RWPE1 (cell line): ENCODE measurements at places on chromosomes 12 and 14.
A peak's percentile ranks its signal among the peaks of the same experiment; 100 is the strongest.

- DNase-seq: no peak
These were observed 1.1 kb upstream of the TRAF3 start for GRCh38 chr14:102775855-102776760.

DNA sequence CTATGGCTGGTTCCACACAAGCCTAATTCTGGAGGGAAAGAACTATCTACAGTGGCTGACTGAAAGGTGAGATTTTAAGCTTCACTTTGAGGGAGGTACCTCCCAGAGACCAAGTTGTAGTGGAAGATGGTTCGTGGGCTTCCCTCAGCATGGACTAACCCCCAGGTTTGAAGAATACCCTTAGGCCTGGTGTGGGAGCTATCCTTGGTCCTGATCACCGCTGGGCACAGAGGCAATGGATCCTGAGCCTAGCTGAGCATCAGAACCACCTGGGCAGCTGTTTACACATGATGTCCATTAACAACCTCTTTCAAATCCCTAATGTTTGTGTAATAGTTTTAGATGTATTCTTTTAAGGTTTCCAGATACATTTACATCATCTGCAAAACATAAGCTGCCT, 10.3 kb downstream of the DAO start:
- peak; percentile 31 for DNase-seq

DNA sequence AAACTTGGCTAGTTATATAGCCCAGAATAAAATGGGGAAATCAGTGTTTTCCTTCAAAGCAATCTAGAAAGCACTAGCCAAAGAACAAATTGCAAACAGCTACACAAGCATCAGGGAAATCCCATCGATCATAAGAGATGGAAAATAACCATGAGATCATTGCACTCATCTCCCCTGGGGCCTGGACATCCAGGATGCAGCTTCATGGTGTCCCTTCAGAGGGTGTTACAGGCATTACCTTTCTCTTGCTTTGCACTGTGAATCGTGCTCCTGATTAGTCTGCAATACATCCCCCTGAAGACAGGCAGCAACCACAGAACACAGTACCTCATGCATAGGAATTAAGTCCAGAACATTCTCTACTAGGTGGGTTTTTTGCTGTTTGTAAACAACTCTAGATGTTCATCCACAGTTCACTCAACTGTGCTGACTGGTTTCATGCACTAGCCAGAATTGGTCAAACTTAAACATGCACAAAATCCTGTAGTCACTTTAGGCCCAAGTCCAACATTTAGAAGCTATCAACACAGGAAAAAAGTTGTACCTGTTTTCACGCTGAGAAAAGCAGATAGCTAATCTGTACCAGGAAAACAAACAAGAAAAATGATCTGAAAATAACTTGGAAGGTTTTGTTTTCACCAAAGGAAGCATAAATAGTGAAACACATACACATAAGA, 120.1 kb downstream of the ZFP36L1 start:
- no peak for DNase-seq

GRCh38 chr14:73238941-73239340, 1.6 kb downstream of the PAPLN start:
- DNase-seq: no peak

DNA sequence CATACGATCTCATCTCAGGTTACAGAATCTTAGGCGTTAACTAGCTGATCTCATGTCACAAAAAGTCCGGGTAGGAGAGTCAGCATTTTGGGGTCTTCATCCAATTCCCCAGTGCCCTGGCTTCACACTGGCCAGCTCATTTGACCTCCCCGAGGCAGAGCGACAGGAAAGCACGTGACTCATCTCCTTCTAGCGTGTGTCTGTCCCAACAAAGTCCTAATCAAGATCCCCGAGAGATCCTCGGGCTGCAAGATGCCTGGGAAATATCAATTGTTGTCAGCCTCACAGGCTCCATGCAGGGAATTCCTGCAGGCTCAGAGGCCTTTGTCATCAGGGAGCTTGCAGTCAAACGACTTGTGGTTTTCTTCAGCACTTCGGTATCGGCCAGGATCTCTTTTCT, 57.5 kb downstream of the ZNF664 start:
- DNase-seq: peak; percentile 13

- DNase-seq: no peak
These were observed 36.9 kb upstream of the PRKAB1 start for GRCh38 chr12:119630962-119631550.

- no peak for DNase-seq
These were observed 14.6 kb downstream of the ACTR6 start for GRCh38 chr12:100215209-100215608.

- no peak for DNase-seq
These were observed 52.5 kb upstream of the PPP2R5C start for GRCh38 chr14:101708853-101709532.

GRCh38 chr12:130916241-130916911, 37.3 kb upstream of the ADGRD1 start:
- peak; percentile 29 for DNase-seq

- DNase-seq: no peak
These were observed 19.7 kb upstream of the GRIP1 start for GRCh38 chr12:66698558-66698957.

DNA sequence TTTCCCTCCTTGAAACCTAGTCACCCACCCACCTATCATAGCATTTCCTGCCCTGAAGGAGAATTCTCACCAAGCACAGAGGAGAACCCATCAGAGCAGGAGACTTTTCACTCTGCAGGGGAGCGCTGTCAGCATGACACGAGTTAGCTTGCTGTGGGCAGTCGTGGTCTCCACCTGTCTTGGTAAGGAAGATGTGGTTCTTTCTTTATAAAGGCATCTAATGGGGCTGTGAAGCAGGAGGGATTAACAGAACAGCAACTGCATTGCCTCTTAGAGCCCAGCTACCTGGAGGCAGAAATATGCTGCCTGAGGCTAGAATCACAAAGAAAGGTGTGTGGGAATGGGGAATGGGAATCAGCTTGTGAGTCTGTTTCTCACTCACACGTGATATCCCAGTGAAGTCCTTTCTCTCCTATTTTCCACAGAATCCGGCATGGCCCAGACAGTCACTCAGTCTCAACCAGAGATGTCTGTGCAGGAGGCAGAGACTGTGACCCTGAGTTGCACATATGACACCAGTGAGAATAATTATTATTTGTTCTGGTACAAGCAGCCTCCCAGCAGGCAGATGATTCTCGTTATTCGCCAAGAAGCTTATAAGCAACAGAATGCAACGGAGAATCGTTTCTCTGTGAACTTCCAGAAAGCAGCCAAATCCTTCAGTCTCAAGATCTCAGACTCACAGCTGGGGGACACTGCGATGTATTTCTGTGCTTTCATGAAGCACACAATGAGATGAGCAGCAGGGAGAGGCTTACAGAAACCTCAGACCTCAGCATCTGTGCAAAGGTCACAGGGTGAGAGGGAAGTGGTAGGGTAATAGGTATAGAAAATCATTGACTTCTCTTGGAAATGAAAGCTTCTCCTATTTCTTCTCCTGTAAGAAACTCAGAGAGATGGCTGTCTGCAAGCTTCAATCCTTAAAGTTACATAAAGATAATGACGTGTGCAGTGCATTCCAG, 316.9 kb downstream of the DAD1 start:
- DNase-seq: no peak

GRCh38 chr14:67941456-67942018, 122.0 kb downstream of the RAD51B start:
- no peak for DNase-seq

DNA sequence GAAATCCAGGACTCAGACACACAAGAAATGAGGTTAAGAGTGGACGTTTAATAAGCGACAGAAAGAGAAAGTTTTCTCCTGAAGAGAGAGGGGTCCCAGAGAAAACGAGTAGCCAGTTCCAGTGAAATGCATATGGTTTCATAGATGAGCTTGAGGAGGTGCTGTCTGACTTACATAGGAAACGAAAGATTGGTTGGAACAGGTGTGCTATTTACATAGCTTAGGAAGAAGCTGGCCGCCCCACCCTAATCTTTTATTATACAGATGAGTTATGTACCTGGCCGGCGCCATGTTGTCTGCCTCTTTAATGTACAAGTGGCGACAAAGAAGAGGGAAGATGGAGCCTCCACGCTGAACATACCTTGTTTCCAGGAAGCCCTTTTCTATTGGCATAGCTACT, 223.0 kb downstream of the SLC6A15 start:
- DNase-seq: no peak

DNA sequence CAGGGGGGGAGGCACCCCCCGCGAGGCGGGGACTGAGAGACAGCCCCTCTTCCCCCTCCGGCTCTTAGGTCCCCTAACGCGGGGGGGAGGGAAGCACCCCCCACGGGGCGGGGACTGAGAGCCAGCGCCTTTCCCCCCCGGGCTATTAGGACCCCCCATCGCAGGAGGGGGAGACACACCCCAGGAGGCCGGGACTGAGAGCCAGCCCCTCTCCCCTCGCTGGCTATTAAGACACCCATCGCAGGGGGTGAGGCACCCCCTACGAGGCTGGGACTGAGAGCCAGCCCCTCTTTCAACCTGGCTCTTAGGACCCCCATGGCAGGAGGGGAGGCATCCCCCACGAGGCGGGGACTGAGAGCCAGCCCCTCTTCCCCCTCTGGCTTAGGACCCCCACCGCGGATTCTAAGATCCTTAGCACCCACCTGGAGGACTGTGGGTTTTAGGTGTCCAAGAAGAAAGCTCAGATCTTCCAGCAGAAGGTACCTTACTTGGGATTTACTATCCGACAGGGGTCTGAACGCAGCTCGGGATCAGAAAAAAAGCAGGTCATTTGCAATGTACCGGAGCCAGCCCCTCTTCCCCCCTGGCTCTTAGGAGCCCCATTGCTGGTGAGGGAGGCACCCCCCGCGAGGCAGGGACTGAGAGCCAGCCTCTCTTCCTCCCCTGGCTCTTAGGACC, 197.8 kb upstream of the PZP start:
- no peak for DNase-seq

- DNase-seq: no peak
These were observed 62.7 kb downstream of the NOS1 start for GRCh38 chr12:117298648-117299225.

GRCh38 chr14:69460093-69460701, 24.3 kb upstream of the PLEKHD1 start:
- DNase-seq: peak; percentile 81

- no peak for DNase-seq
These were observed 108.5 kb upstream of the MAX start for GRCh38 chr14:65210822-65211182.

- peak; percentile 20 for DNase-seq
These were observed 51.6 kb downstream of the MVK start for GRCh38 chr12:109625131-109625559.

DNA sequence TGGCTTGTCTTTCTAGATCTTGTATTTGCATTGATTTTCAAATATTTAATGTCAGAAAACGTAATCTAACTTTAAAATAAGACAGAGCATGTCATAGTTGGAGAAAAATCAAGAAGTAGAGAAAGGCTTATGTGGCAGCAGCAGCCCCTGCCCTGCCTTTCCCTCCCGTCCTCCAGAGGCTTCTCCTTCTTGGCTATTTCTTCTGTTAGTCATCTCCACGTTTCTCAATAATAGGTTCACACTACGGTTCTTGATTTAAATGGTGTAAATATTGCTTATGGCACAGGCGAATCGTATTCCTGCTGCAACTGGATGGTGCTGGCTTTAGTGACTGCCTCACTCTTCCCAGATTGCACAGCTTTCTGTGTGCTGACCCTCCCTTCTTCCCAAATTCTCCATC, 42.8 kb downstream of the SLC8B1 start:
- no peak for DNase-seq

GRCh38 chr12:2687726-2688125, 107.0 kb upstream of the FKBP4 start:
- DNase-seq: no peak

- DNase-seq: no peak
These were observed 3.8 kb upstream of the SDSL start for GRCh38 chr12:113418213-113418879.

DNA sequence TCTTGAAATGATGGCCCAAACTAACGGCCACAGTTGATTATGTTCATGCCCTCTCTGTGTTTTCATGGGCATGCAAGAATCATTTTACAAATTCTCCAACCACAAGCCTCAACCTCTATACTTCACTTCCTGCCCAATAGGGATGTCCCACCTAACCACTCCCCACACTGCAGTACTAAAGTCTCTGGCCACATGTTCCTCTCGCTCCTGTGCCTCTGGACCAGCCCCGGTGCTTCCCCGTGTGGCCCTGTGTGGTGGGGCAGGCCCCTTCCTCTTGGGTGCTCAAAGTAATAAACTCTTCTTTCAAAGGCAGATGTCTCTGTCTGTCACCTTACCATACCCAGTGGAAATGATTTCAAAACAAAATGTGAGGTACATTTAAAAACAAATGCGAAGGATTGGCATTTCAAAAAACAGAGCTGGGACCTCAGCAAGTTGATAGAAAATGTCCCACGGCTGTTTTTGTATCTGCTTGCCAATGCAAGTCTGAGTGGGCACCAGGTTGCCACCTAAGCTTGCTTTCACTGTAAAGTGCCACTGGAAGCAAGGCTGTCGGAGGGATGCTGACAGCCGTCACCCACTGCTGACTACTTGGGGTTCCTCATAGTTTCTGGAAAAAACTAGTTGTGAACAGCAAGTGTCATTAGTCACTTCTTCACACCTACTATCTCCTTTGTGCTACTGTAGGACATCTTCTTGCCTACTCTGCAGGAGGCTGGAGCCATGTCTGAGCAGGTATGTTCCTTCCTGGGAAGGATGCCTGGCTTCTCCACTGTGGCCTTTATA, 8.2 kb upstream of the SERPINA11 start:
- DNase-seq: no peak

DNA sequence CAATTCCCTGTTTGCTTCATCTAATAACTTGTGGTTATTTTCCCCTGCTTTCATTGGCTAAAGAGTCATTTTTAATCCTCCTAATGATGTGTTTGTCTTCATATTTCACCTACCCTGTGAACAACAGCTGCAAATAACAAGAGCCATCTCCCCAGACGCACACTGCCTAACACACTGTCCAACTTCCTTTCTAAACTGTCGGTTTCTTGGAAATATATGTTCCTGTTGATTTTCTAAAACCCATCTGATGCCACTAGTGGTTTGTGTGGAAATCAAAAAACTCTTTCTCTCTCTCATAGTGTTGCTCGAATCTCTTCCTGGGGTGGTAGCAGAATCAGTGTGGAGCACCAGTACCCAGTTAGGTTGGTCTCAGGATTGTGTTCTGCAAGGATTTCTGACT, 226.9 kb downstream of the EPS8 start:
- DNase-seq: no peak

DNA sequence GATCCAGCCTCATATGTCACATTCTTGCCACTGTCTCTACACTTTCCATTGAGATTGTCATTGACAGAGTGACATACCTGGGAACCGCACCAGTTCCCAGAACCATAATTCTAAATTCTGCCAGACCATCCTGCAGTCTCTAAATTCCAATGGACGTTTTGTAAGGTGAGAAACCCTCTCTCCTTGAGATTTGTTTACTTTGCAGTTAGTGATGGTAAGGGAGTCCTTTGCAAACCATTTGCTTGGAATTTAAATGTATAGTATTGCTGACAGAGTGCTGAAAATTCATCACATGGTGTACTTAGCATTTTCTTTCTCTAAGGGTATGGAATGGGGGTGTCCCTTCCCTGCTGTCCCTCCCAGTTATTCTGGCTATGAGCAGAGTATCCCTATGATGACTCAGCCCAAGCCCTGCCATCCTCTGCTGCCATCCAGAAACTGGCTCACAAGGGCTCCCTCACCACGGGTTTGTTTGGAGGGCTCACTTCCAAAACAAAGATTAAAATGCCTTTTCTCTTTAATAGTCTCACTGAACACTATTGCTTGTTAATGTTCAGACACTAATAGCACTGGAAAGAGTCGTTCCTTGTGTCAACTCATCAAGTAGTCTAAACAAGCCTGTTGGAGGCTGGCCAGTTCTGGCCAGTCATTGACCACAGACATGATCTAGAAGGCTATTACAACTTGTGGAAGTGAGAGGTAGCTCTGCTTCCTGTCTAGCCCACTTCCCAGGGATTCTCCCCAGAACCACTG, 129.0 kb upstream of the HMGA2 start:
- peak; percentile 67 for DNase-seq
